ENCODE measurements at places on chromosomes 5 and 9.

DNA sequence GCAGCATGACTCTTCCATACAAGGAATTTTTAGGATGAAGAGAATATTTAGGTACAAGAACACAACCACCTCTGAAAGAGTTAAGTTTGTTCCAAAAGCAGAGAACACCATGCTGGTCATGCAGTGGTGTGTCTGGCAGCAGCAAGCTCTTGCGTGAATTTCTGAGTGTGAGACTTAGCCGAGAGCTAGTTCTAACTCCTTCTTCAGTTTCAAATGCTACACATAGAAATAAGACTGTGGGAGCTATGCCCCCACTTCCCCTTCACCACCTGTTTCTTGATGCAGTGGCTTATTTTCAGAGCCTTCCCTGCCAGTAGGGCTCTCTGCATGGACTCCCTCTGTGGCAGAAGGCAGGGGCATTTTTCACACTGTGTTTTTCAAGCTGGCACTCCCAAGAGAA lies 122.9 kb upstream of the ZNF366 start:
- DNase-seq, result no peak

GRCh38 chr9:91811024-91811909 lies 138.8 kb downstream of the ROR2 start:
- no peak for DNase-seq

GRCh38 chr9:20224756-20225155 lies 397.5 kb downstream of the MLLT3 start:
- DNase-seq, result no peak

GRCh38 chr9:87872079-87872624 lies 10.5 kb upstream of the SPATA31E1 start:
- DNase-seq, result no peak

DNA sequence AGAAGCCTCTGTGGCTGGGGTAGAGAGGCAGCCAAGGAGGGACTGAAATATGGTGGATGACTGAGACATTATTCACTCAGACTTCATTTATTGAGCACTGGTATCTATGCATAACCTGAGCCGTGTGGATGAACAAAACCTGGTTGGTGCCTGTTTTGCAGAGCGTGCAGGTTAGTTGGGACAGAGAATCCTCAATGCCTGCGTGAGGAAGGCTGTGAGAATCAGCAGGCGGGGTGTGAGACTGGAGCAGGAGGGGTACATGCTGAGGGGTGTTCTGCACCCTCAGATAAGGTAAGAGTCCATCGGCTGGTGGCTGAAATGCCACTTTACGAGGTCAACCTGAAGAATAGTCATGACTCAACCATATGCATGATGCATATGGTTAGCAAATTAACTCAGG lies 271.6 kb downstream of the MED10 start:
- DNase-seq, result no peak

GRCh38 chr5:54616031-54616430 lies 98.5 kb downstream of the SNX18 start:
- no peak for DNase-seq

GRCh38 chr5:59328709-59329296 lies 564.7 kb downstream of the PDE4D start:
- DNase-seq, result no peak

- no peak for DNase-seq
Measured at GRCh38 chr5:56479126-56479525, 246.0 kb upstream of the ANKRD55 start.

DNA sequence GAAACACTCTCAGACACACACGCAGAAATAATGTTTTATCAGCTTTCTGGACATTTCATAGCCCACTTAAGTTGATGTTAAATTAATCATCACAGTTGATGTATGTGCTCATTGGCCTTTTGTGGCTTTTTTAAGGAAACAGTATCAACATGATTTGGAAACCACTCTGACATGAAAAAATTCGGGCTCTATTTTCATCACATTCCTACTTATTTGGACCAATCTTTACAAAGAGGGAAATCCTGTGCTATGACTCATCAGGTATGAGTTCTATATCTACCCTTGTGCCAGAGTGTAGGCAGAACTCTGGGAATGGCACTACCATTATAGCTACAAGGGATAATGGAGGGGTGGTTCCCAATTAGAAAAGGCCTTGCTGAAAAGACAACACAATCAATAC lies 388.4 kb upstream of the PTGER4 start:
- no peak for DNase-seq

DNA sequence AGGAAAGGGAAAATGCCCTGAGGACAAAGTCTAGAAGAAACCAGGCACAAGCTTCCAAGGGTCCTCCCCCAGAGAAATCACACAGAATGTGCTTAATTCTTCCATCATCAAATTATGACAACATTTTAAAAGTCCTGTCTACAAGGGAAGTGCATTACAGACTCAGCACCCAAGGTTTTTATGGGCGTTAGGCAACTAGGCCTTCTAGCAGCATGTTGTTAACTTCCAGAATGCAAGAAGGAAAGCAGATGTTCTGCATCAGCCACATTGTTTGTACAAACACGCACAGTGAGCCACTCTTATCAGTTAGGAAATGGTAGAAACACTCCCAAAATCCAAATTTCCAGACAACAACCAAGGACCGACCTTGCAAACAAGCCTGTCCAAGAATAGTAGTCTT lies 26.5 kb downstream of the SMC5 start:
- no peak for DNase-seq

- DNase-seq, result no peak
Measured at GRCh38 chr9:136920734-136921231, 23.8 kb downstream of the FBXW5 start.

- DNase-seq, result no peak
Measured at GRCh38 chr9:120864719-120865118, 12.3 kb downstream of the PHF19 start.

DNA sequence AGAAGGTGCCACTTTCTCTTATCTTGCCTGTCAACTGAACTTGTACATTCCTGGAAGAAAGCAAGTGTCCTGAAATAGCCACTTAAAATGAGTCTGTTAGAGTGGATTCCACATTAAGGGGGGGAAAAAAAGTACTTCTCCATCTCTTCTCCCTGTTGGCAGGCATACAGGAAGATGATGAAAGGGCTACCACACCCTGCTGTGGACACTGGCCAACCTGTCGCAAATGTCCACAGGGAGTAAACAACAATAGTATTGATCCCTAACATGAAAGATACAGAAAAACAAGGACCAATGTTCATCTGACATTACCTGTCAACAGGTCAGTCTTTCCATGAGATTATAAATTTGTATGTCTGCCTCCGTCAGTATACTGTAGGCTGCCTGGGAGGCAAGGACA lies 265.1 kb upstream of the MAP3K1 start:
- DNase-seq, result no peak

GRCh38 chr9:73805111-73805510 lies 653.4 kb downstream of the ANXA1 start:
- no peak for DNase-seq

- DNase-seq, result no peak
Measured at GRCh38 chr5:151880324-151880723, 44.3 kb downstream of the GLRA1 start.

DNA sequence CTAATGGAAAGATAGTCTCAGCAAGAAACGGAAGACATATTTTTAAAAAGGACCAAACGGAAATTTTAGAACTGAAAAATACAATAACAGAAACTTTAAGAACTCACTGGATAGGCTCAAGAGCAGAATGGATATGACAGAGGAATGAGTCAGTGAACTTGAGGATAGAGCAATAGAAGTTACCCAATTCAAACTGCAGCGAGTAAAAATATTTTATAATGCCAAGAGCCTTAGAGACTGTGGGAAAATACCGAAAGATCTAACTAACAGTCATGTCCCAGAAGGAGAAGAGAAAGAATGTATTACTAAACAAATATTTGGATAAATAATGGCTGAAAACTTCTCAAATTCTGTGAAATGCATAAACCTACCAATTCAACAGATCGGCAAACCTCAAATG lies 40.8 kb downstream of the ADAMTS2 start:
- no peak for DNase-seq

- no peak for DNase-seq
Measured at GRCh38 chr5:77394064-77394715, 97.9 kb downstream of the WDR41 start.

GRCh38 chr5:151663617-151664293 lies 23.0 kb downstream of the SPARC start:
- no peak for DNase-seq

GRCh38 chr9:126957687-126958053 lies 43.1 kb downstream of the RALGPS1 start:
- DNase-seq, result no peak

DNA sequence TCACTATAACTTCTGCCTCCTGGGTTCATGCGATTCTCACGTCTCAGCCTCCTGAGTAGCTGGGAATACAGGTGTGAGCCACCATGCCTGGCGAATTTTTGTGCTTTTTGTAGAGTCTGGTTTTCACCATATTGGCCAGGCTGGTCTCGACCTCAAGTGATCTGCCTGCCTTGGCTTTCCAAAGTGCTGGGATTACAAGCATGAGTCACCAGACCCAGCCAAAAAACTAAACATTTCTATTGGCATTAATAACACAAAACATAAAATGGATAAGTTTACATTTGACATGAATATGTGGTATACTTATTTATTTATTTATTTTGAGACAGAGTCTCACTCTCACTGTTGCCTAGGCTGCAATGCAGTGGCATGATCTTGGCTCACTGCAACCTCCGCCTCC lies 13.6 kb upstream of the REEP5 start:
- DNase-seq, result no peak

DNA sequence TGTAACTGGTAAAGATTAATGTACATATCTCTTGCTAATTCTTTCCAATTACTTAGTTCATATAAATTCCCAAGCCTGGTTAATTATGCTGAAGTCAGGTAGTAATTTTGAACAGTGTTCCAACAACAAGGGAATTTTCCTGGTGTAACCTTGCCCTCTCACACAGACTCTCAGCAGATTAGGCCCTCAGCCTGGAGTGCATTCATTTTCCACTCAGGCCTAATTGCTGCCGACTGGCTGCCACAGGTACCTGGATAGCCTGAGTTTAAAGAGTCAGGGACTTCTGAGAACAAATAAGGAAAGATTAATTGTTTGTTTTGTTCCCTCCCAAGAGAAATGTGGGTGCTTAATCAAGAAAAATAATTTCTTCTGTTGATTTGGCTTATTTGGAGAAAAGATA lies 71.4 kb downstream of the PPIC start:
- DNase-seq, result no peak

DNA sequence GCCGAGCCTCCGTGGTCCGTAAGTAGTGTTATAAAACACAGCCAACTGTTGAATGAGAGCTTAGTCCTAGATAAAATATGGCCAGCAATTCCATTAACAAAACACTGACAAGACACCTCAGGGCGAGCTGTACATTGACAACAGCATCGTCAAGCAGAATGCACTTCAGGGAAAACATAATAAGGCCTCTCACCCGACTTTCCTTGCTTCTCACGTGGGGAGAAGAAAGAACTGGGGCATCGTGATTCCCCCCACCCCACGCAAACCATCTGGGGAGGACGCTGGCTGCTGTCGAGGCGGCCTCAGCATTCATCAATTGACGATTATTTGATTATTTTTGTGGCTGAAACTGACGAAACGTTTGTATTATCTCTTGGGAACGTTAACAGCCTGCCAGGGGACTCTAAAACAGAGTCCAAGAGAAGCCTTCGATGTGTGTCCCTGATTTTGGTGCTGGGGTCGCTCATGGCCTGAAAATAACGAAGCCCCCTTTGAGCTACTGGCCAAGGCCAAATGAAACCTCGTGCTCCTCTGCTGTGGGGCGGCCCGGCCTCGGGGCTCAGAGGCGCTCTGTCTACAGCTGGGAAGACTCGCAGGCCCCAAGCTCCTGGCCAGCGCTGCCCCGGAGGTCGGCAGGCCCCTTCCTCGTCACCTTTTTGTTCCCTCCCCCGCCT lies 464 bp downstream of the GDF9 start:
- DNase-seq, result no peak

- DNase-seq, result no peak
Measured at GRCh38 chr9:86902991-86903733, 44.1 kb downstream of the GAS1 start.

- DNase-seq, result no peak
Measured at GRCh38 chr9:75930730-75931321, 40.4 kb downstream of the PCSK5 start.

DNA sequence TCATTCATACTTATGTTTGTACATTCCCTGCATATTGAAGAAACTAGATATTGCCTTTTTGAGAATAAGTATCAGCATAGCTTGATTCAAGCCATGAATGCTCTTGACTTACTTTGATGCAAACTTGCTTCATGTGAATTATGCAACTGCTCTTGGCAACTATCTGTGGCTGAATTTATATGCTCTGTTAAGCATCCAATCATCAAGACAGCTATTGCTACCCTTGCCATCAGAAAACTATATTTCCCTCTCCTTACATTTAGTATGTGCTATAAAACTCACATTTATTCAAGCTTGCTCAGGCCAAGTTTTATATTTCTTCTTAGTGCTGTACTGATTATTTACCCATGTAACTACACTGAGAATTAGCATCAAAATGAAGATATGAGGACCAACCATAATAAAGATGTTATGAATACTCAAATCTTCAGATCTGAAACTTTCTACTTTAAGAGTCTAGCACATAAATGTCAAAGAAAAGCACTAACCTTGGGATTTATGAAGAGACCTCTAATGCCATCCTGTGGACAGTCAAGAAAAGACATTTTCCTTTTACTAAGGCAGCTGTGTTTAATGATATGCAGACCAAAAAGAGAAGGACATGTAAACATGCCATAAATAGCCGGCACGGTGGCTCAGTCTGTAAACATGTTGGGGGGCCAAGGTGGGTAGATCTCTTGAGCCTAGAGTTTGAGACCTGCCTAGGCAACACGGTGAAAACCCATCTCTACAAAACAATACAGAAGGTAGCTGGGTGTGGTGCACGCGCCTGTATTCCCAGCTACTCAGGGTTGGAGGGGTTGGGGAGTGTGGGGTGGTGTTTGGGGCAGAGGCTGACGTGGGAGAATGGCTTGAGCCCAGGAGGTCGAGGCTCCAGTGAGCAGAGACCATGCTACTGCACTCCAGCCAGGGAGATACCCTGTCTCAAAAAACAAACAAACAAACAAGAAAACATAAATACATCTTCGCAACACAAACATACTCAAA lies 267.0 kb upstream of the TYRP1 start:
- no peak for DNase-seq

GRCh38 chr5:110077147-110077546 lies 387.4 kb downstream of the MAN2A1 start:
- no peak for DNase-seq

GRCh38 chr5:56054666-56055065 lies 59.9 kb upstream of the IL6ST start:
- DNase-seq, result no peak

DNA sequence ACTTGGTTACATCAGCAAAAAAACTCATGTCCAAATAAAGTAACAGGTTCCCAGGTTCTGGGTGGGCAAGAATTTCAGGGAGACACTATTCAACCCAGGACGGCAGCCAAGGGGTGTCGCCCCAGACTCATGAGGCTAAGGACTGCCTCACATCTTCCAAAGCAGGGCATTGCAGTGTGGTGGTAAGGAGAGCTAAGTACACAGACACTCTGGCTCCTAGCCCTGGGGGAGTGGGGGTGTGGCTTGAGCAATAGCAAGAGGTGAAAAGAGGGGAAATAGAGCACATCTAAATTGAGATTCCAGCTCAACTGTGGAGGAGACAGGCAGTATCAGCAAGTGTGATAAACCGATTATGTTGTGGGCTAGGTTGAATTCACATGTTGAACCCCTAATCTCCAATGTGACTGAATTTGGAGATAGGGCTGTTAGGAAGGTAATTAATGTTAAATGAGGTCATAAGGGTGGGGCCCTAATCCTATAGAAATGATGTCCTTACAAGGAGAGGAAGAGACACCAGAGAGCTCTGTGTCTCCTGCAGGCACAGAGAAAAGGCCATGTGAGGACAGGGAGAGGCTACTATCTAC lies 49.9 kb upstream of the MARCHF11 start:
- no peak for DNase-seq

GRCh38 chr9:130541533-130541932 lies 37.8 kb upstream of the FUBP3 start:
- no peak for DNase-seq

- DNase-seq, result no peak
Measured at GRCh38 chr5:83450967-83451248, 20.6 kb upstream of the VCAN start.

Data from cortex of kidney (tissue), 1 donor.